CD8-positive, alpha-beta memory T cell (primary cell): ENCODE measurements at places on chromosomes 4 and X. TPM values are rescaled to one million over a fixed set of nuclear protein-coding genes. Genes with fewer than 3 reads are reported as not detected.

- no peak for DNase-seq
These were observed 93.2 kb downstream of the GASK1B start for GRCh38 chr4:158079661-158080060.

DNA sequence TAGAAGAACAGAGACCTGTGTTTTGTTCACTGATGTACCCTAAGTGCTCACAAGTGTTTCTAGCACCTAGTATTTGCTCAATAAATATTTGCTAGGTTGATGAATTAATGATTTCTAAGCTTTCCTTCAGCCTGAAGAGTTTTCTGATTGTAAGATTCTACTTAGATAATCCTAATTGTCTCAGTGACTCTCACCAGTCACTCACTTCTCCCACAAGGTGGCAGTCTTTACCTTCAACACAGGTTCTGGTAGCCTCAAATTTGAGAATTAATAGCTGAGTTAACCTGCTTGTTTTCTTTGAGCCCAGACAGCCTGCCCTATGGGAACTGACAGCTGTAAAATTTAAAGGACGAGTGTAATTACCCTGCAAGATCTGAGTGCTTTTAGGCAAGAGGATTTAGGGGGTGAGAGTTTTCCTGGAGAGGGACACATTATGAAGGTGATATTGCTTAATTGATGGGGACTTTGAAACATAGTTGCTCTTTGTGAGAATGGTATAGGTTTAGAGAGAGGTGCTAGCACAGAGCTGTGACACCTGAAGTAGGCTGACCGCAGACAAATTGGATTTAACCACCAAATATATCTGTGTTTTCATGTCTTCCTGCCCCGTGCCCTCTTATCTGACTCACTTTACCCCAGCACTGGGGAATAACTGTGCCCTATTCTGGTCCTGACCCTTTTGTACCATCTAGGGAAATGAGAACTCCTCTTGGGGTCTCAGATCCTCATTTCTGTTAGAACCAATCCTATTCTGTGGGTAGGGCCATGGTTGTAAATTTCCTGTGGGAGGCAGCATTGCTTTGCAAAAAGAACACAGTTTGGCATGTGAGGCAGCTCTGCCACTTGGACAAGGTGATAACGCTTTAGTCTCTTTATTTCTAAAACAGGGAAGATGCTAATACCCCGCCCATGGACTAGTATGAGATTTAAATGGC, 27.7 kb downstream of the CD38 start:
- no peak for DNase-seq

DNA sequence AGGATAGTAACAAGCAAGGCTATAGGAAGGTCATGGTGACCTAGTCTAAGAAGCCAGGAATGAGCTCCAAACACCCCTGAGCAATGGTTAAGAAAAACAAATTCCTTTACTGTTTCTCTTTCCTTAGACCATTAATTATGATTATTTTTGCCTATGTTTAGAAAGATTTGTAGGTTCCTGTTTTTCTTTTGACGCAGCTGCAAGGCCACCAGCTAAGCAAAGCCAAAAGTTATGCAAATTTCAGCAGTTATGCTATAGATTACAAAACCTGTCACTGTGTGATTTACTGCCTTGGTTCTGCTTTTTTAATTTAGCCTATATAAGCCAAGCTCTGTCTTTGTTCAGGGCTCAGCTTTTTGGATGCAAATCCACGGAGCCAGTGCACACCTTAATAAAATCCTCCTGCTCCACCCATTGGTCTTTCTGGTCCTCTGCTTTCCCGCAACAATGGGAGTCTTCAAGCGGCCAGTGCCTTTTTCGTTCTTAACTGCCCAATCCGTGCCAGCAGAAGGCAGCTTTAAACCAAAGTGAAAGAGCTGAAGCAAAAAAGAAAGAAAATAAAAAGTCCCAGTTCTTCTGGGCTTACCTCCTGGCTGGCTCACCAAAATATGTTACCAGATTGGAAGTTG, 1.4 kb upstream of the CEP135 start:
- no peak for DNase-seq

GRCh38 chr4:187865914-187866313, 129.7 kb upstream of the ZFP42 start:
- DNase-seq: no peak

DNA sequence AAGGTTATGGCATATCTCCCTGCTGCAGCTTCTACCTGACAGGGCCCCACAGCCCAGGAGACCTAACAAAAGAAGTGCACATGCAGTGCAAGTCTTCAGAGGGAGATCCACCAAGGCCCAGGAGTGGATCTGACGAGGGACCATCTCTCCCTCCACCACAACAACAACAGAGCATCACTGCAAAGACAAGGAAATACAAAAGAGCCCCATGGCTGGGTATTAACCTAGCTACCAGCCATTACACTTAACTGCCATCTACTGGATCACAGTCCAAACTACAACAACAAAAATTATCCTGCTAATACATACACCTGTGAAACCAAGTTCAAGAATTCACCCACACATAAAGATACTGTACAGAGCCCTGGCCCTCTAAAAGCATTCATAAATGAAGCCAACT, 280.2 kb upstream of the SLC7A11 start:
- DNase-seq: no peak

GRCh38 chrX:1443496-1444075, 9.1 kb downstream of the ASMTL start:
- no peak for DNase-seq

DNA sequence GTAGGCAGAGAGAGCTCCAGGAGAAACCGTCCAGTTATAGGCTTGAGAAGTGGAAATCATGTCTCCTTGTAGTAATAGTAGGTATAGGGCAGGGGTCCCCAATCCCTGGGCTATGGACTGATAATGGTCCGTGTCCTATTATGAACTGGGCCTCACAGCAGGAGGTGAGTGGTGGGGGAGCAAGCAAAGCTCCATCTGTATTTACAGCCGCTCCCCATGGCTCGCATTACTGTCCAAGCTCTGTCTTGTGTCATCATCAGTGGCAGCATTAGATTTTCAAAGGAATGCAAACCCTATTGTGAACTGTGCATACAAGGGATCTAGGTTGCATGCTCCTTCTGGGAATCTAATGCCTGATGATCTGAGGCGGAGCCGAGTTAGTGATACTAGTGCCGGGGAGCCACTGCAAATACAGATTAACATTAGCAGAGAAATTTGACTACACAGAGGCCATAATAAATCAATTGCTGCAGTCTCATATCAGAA, 67.6 kb downstream of the MRPL1 start:
- DNase-seq: no peak

- no peak for DNase-seq
These were observed 12.6 kb upstream of the SUPT20HL1 start for GRCh38 chrX:24347881-24348280.

DNA sequence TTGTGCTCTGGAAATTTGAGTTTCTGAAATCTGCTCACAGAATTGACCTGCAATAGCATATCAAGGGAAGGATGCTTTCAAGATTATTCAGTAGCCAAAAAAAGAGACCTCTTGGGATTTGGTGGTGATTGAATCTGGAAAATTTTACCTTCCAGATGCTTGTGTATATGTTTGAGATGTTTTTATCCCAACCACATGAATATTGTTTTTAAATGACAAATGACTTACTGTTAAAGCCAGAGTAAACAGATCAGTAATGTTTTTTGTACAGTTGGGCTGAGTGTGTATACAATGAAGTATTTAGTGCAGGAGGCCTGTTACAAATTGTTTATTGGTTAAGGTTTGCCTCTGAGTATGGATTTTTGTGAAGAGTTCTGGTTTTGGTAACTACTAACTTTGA, 126.5 kb downstream of the CBR4 start:
- no peak for DNase-seq

DNA sequence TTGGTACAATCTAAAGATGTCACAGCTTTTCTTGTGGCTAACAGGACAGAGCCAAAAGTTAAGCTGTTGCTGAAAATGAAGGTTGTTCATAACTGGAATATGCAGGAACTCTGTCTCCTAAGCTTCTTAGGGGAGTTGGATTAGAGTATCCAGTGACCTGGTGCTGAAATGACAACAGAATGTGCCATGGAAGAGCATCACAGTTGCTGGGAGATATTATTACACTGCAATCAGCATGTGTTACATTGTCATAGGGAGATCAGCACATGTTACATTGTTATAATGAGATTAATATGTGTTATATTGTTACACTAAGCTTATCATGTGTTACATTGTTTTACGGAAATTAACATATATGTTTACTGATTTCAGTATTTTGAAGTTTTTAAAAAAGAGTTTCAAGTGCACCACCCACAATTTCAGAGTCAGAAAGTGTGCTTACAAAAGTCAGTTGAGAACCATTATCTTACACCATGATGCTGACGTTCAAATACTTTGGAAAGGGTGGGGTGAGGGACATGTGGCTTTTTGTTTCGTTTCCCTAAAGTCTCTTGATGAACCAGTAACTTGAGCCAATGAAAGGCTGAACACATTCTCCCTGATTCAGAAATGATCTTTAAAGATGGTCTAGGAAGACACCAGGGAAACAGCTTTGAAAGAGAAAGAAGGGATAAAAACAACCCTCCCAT, 113.4 kb downstream of the DRD5 start:
- DNase-seq: no peak

DNA sequence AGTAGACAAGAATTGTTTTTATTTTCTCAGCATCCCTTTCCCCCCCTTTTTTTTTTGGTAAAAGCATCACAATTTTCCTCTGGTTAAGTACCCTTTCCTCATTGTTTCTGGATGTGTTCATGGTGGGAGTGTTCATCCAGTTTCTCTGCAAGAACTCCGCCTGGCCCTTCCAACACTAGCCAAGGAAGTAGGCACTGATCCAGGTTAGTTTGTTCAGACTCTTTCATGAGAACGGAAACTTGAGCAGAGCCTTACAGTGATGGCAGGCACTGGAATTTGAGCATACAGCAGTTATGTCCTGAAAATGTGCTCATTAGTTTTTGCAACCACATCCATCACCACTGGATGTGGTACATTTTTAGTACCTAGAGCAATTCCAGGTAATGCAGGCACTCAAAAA, 336.1 kb upstream of the BOD1L1 start:
- no peak for DNase-seq

- no peak for DNase-seq
These were observed 45.9 kb downstream of the WDFY3 start for GRCh38 chr4:84920617-84921016.

DNA sequence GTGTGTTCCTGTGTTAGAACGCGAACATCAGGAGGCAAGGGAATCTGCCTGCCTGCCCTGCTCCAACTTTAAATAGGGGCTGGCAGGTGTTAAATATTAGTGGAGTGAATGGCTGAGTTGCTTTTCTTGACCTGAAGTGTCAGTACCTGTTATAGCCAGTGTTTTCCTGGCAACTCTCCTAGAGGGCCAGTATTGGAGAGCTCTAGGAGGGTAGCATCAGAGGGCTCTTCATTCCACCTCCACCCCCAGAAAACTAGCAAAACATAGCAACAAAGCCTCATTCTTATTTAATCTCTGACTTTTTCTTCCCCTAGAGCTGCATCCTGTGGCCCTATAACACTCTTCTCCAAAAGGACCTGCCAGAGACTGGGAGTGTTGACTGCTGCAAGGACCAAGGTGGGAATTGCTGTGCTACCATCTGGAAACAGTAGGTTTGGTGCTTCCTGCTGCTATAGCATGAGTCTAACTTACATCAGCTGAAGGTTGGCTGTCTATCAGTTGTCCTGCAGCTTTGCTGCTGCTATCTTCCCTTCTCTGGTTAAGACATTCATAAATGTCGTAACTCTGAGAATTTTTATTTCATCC, 33.5 kb downstream of the SGMS2 start:
- DNase-seq: no peak

- DNase-seq: no peak
These were observed 19.5 kb downstream of the TMPRSS11E start for GRCh38 chr4:68466751-68467150.

DNA sequence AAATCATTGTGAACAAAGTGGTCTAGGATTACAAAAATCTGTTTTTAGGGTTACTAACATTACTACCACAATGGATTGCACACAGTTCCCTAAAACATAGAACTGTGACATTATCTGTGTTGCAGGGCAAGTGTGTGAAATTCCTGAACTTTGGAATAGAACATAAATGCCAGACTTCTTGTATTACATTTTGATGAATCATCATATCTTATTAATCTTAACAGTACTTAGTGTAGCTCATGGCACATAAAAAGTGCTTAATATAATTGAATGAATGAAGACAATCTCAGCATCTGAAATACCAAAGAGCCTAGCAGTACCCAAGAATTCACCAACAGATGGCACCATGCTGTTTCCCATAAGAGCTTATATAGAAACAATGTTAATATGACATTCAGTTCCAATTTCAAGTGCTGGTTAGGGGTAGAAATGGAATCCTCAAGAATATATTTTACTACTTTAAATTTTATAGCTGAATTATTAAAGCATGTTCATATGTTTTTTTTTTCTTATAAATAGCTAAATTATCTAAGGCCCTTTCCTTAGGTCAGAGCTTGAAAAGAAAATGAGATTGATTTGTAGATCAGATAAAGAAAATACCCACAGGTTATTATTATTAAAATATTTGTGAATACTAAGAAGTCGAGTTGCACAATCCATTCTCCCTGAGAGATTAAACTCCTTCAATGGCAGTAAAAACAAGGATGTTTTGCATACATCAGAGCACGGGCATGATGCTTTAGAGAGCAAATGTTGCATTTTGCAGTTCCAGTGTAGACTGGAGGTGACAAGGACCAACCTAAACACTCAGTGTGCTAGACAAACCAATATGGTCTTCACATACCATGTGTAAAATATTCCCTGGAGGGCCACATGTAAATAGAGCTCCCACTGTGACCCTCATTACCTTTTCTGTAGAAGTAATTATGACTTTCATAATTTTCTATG, 25.7 kb upstream of the SHISA3 start:
- no peak for DNase-seq

GRCh38 chrX:19800821-19801374, 86.5 kb downstream of the SH3KBP1 start:
- DNase-seq: no peak

DNA sequence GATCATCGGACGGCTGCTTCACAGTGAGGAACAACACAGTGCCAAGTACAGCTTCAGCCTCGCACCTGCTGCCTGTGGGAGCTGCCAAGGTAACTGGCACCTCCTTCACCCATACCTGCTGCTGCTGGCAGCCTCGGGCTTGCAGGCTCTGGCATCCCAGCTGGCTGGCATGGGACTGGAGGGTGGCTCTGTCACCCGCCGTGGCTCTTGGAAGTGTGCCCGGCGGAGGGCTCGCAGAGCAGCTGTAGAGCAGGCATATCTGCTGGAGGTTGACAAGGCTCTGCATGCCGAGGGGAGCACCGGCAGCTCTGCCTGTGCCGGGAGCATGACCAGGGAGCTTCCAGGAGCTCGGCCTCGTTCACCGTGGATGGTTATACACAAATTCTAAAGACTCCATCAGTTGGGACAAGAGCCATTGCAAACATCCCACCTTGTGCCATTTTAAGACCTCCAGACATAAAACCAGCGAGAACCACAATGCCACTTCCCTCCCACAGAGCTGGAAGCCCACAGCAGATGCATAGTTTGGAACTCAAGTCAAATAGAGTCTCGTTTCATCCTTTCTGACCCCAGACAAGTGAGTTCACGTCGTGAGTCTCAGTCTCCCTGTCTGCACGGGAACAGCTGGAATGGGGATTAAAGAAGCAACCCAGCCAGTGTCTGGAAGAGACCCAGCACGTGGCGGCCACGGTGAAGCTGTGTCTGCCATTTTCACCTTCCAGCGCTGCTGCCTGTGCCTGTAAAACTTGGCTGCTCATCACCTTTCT, 84.3 kb upstream of the PSAPL1 start:
- no peak for DNase-seq

- no peak for DNase-seq
These were observed at the start of gene SOD3 for GRCh38 chr4:24794916-24795665. Gene SOD3 (plus strand): TSS chr4:24795573. CDS start chr4:24799522, 3,949 bp downstream.

- DNase-seq: no peak
These were observed 43.3 kb downstream of the LNX1 start for GRCh38 chr4:53547983-53548382.

Gene ATP1B4
- not detected for polyA plus RNA-seq

Gene VSIG4
- polyA plus RNA-seq: 2.5 TPM

Gene FAM9B
- not detected for polyA plus RNA-seq

Gene PNMA5
- polyA plus RNA-seq: not detected

Gene CSN1S1
- polyA plus RNA-seq: not detected
